ENCODE measurements at places on chromosomes 5 and 9.

- no peak for DNase-seq
Observed at GRCh38 chr9:113221800-113222481, 597 bp downstream of the SLC31A1 start.

DNA sequence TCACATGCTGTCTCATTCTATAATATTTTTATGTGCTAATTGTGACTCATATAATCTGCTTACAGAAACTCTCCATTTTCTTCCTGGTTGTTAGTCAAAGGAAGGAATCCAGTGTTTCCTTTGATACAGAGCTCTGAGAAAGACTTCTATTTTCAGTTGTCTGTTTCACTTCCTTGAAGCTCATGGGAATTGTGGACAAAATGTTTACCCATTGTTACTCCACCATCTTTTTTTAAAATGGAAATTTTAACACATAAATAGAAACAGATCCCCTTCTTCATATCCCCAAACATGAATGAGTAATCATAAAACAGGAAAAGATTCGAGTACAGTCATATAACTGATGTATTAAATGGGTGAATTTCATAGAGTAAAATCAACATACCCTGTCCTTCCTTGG lies 42.0 kb upstream of the KCNN2 start:
- no peak for DNase-seq

DNA sequence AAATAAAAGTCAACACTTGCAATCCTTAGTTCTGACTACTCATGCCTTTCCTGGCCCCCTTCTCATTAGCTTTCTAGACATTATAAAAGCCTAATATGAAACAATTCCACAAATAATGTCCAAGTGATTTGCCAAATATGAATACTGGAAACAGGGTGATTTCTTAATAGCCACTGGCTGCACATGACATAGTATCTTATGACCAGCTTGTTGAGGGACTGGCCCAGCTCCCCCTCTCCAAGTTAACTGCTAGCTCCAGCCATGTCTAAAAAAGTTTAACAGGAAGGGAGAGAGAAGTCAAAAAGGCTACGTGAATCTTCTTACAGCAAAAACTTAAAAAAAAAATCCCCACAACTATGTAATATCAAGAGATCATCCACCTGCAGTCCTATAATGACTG lies 1.5 kb downstream of the CERT1 start:
- no peak for DNase-seq

GRCh38 chr9:131169563-131170240 lies 44.3 kb downstream of the NUP214 start:
- DNase-seq, result no peak

- no peak for DNase-seq
Observed at GRCh38 chr5:132056610-132057497, 3.6 kb upstream of the IL3 start.

- DNase-seq, result no peak
Observed at GRCh38 chr9:117315236-117315635, 99.6 kb downstream of the ASTN2 start.
